CD14-positive monocyte (primary cell): ENCODE measurements at places on chromosomes 2 and 18.

DNA sequence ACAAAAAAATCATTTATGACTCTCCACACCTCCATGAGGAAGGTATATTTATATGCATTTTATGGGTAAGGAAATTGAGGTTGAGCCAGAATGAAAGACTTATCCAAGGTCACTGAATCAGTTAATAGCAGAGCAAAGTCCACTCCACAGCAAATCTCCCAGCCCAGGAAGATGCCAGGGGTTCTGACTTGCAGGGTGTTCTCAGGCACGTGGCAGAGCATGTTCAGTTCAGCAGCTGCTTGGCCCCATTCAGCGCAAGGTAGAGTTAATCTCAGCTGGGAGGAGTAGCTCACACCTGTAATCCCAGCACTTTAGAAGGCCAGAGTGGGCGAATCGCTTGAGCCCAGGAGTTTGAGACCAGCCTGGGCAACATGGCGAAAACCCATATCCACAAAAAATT, 17.8 kb upstream of the DGKD start:
- DNase-seq = no peak

- no peak for DNase-seq
Observed at GRCh38 chr2:68404164-68404563, 39.1 kb downstream of the PLEK start.

DNA sequence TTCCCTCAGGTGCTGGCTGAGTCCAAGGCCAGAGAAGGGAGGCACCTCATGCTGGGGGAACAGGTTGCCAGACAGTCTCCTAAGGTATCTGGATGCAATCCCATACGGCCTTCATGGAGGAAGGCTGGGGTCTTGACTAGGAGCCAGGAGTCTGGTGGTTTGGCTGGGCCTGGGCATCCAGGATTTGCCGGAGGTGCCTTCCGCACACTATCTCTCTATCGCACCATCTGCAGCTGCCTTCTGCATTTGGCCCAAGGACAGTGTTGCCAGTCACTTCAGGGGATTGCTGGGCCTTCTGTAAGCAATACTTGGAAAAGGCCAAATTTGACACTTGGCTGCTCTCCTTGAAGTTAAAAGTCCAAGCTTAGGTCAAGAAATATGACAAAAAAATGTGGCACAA, 327.2 kb downstream of the EN1 start:
- no peak for DNase-seq

- no peak for DNase-seq
Observed at GRCh38 chr2:28080911-28081310, 190.4 kb downstream of the BABAM2 start.

GRCh38 chr2:170282851-170283250, 104.9 kb downstream of the MYO3B start:
- no peak for DNase-seq

DNA sequence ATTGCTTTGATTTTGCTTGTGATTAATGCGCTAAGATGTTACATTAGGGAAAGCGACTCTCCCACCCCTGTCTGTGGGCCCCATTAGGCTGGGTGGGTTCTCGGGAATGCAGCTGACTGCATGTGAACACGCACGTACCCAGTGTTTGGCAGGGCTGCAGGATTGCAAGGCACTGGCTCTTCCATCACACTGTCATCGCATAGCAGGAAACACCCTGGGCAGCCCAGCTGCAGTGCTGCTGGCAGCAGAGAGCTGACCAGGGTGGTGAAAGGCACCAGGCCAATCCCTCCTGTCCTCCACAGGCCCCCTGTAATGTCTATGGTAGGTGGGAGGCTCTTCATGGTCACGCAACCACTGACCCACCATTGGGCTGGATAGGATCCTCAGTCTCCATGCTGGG, 34.4 kb upstream of the FZD7 start:
- DNase-seq = no peak

DNA sequence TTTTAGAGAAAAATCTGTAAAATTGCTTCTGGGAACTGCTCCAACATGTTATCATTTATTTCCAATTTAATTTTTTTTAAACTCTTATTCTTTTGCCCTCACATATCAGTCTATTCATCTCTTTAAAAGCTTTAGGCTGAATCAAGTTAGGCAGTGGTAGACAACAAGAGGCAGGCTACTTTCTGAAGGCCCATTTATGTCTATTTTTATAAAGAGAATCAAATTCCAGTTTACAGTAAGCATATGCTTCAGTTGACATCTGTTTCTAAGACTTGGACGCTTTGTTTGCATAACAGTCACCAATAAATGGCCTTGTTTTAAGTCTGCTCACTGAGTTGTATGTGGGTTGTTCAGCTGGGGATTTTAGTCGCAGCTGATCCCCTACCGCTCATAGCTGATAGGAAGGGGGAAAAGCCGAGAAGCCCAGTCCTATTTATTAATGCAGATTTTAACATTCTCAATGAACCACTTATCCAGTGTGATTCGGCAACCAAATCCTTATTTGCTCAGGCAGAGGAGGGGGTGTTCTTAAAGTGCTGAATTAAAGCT, 260.4 kb upstream of the SIX3 start:
- DNase-seq = no peak

GRCh38 chr2:220394433-220394832, 767.0 kb downstream of the SLC4A3 start:
- no peak for DNase-seq

GRCh38 chr18:39786477-39786876, 2168.6 kb upstream of the PIK3C3 start:
- DNase-seq = no peak

GRCh38 chr2:23363268-23363667, 21.7 kb upstream of the KLHL29 start:
- no peak for DNase-seq

- no peak for DNase-seq
Observed at GRCh38 chr2:31371691-31372090, 42.9 kb downstream of the XDH start.

DNA sequence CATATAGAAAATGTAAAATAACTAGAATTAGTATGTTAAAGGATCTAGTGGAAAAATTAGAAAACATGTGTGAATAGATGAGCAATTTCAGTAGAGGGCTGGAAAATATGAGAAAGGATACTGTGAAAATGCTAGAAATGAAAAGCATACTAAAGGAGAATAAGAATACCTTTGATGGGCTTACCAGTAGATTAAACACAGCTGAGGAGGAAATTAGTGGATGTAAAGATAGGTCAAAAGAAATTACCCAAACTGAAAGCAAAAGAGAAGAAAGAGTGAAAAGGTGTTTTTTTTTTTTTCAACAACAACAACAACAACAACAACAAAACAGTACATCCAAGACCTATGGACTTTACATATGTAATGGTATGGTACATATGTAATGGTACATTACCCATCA, 41.0 kb upstream of the CTIF start:
- no peak for DNase-seq

DNA sequence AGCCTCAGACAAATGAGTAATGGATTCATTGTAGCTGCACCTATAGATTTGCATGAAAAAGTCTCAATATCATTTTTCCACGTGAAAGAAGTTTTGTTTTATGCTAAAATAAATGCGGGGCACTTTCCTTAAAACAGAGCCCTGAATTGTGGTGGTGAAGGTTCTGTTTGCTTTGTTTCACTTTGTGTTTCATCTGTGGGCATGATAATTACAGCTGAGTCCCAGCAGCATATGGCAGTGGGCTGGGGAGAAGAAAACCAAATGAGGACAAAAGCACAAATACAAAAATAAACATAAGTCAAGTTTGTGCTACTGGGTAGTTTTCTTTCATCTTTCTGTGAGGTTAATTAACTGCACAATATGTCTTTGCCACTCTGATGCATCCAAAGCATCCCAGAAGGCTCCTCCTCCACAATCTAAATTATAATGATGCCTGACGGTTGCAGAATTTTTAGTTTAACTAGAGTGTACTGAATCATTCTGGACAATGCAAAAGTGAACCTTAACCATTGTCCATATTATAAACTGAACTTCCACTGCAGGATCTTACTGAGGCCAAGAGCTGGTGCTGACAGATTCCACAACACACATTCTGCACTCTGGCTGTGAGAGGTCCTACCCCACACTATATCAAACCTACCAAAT, 97.6 kb downstream of the DSC3 start:
- DNase-seq = no peak

- DNase-seq = peak; percentile 13
Observed at GRCh38 chr2:223779877-223780276, 57.5 kb downstream of the AP1S3 start.

GRCh38 chr2:31729442-31730092, 148.8 kb upstream of the SRD5A2 start:
- DNase-seq = no peak

DNA sequence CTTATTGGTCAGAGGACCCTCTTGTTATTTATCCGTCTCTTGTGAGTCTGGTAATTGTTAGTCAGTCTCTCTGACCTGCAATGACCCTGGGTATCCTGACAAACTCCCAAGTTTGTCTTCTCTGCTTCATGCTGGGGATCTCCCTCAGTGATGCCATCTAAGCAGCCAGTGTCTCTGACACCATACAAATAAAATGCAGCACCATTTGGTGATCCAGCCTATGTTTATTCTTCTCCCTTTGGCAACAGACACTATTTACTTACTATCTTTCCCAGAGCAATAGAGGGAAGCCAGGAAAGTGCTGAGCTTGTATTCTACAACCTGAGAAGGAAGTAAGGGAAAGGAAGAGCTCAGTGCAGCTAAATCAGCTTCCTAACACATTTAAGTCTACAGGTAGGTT, 15.9 kb downstream of the SERPINE2 start:
- DNase-seq = no peak

DNA sequence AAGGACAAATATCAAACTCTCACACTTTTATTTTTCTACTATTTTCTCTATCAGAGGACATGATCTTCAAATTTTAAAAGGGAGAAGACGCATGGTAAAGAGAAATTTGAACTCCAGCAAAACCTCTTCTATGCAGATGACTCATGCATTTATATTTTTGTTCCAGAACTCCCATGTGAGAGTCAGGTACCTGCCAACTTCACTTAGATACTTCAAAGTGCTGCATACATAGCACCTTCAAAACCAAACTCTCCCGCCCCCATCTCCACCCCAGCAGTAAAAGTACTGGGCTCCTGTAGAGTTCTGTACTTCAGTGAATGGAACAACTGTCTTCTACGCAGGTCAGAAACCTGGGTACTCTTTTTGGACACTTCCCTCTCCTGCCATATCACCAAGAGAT, 398.3 kb downstream of the TGIF1 start:
- DNase-seq = no peak

DNA sequence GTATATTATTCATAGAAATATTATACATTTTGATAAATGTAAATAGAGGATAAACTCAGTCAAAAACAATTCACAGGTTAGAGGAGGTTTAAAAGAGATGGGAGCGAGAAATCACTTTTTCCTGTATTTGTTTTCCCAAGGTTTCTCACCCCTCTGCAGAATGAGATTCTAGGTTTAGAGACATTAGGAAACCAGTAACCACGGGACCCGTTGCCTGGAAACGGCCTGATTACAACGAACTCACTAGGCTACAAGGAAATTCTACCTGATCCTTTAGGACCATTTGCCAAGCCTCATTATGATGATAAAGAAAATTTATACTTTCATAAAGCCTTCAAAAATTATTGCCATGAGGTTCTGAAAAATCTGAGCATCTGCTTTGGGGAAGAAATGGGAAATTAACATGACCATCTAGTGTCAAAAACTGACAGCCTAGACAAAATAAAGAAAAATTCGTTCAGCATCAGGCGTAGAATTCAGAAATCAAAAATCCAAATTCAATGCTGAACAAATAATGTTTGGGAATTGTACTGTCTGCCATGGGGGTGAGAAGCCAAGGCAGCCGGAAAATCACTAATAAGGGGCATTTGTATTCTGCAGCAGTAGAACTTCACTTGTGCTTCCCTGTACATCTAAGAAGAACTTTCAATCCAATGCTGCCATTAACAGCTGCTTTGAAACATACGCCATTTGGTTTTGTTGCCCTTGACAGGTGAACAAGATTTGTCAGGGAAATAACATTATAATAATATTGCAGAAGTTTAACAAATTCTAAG, 262.3 kb downstream of the NRXN1 start:
- DNase-seq = no peak

DNA sequence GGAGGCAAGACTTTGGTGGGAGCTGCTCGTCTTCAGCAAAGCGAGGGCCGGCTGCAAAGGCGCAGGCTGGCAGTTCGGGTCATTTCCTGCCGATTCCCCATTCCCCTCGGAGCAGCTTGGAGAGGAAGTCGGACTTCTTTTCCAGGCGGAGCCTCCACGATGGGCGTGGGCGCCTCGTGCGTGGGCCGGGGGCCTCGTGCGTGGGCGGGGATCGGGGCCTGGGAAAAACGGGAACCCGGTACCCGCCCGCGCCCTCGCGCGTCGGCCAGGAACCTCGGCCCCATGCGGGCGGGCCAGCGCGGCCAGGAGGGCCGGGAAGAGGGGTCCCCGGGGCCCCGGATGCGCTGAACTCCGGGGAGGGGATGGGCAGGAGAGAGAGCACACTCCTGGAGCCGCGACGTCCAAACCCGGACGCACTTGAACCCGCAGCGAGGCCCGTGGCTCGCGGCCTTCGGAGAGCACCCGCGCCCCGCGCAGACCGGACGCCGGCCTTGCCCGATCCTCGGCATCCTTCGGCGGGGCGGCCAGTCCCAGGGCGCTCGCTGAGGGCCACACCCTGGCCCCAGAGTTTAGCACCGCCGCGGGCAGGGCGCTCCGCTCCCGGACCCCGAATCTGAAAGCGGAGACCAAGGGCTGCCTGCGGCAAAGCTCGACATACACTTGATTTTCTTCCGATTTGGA, 368.4 kb downstream of the MTX2 start:
- DNase-seq = no peak

DNA sequence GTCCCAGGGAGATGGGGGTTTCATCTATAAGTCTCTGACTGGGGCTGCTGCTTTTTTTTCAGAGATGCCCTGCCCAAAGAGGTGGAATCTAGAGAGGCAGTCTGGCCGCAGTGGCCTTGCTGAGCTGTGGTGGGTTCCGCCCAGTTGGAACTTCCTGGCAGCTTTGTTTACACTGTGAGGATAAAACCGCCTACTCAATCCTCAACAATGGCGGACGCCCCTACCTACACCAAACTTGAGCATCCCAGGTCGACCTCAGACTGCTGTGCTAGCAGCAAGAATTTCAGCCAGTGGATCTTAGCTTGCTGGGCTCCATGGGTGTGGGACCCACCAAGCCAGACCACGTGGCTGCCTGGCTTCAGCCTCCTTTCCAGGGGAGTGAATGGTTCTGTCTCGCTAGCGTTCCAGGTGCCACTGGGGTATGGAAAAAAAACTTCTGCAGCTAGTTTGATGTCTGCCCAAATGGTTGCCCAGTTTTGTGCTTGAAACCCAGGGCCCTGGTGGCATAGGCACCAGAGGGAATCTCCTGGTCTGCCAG, 152.6 kb upstream of the CYP26B1 start:
- DNase-seq = no peak
